ENCODE measurements at places on chromosomes 7 and 10. TPM values are rescaled to one million over a fixed set of nuclear protein-coding genes. Genes with fewer than 3 reads are reported as not detected.
A peak's percentile ranks its signal among the peaks of the same experiment; 100 is the strongest.

- DNase-seq: peak; percentile 46
- no peak overlapping the region for H3K4me3 ChIP-seq
- no peaks in the 10 kb centered on the region for H3K36me3 ChIP-seq
- no peaks in the 10 kb centered on the region for H3K27me3 ChIP-seq
- H3K27ac ChIP-seq: peak overlapping the region; percentile 11
- H3K4me1 ChIP-seq: peaks cover 12% of the 10 kb centered on the region
Measured at GRCh38 chr10:45470098-45471012, 96.3 kb downstream of the ALOX5 start.

Gene RNF148
- total RNA-seq: 2.9 TPM

- H3K4me3 ChIP-seq: no peak overlapping the region
- no peaks in the 10 kb centered on the region for H3K4me1 ChIP-seq
- H3K36me3 ChIP-seq: no peaks in the 10 kb centered on the region
Measured at GRCh38 chr10:60425392-60426110, 35.9 kb upstream of the ANK3 start.

GRCh38 chr10:23826421-23826820 lies 382.5 kb upstream of the KIAA1217 start:
- H3K27ac ChIP-seq: no peak overlapping the region
- no peaks in the 10 kb centered on the region for H3K27me3 ChIP-seq
- no peaks in the 10 kb centered on the region for H3K36me3 ChIP-seq
- peak; percentile 8 for DNase-seq
- no peaks in the 10 kb centered on the region for H3K4me1 ChIP-seq
- H3K4me3 ChIP-seq: no peak overlapping the region

DNA sequence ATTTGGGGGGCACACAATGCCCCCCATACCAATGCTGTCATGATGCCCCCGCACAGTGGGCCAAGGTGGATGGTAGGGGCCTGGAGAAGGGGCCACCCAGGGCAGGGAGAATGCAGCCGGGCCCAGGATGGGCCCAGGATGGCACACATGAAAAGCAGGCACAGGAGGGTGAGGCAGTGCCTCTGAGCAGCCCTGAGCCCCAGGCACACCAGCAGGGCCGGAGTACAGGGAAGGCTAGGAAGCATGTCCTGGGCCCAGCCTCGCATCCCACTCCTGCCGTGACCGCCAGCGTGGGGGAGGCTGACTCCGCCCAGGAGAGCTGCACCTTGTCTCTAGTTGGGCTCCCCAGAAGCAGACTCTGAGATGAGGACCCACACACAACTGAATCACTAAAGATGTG lies 59.3 kb upstream of the TMEM72 start:
- H3K27ac ChIP-seq: no peak overlapping the region
- H3K36me3 ChIP-seq: no peaks in the 10 kb centered on the region
- H3K4me1 ChIP-seq: no peaks in the 10 kb centered on the region
- no peak overlapping the region for H3K4me3 ChIP-seq

GRCh38 chr7:111802194-111802772 lies 240.0 kb upstream of the IMMP2L start:
- H3K4me3 ChIP-seq: no peak overlapping the region
- H3K36me3 ChIP-seq: no peaks in the 10 kb centered on the region

Gene EGR2
- total RNA-seq: 4.6 TPM

DNA sequence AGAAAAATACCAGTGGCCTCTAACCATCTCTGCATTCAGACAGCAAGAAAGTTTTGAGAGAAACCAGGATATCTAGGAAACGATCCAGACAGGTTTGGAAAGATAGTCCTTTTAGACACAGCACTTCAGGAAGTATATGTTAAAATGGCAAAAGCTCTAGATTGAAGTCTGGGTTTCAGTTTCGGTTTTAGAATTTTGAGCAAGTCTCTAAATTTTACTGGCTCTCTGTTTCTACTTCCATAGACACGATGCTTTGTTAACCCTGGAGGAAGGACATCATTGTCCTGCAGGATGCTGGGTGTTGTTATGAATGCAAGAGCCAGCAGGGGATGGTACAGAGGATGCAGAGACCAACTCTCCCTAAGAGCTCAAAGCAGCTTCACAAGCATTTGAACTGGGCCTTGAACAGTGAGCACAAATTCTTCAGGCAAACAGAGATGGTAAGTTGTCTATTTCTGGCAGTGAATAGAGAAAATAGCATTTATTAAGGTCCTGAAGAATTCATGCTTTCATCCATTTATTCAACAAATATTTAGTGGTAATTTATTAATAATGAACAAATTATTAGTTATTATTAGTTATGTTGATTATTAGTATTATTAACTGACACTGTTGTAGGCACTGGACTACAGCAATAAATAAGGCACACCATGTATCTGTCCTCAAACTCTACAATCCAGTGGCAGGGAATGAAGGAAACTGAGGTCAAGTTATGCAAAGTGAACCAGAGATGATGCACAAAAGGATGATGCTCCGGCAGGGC lies 152.7 kb upstream of the NRP1 start:
- H3K4me1 ChIP-seq: no peaks in the 10 kb centered on the region
- no peaks in the 10 kb centered on the region for H3K36me3 ChIP-seq
- no peak overlapping the region for H3K4me3 ChIP-seq
- no peak for DNase-seq
- H3K27me3 ChIP-seq: no peaks in the 10 kb centered on the region

DNA sequence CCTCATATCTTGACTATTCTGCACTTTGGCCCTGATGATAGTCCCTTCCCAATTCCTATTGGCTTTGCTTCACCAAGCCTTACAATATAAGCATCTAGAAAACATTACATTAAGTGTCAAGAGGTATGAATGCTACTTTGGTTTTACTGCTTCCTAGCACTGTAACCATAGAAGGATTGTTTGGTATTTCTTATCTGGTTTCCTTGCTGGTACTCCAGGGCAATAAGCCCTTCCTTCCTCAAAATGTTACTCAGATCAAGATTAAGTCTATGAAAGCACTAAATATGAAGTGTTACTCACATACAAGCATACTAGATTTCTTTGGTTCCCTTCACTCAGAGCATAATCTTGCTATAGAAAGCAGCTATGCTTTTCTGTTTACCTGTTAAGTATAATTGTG lies 492.5 kb downstream of the ETV1 start:
- no peak overlapping the region for H3K27ac ChIP-seq
- H3K4me1 ChIP-seq: no peaks in the 10 kb centered on the region
- no peaks in the 10 kb centered on the region for H3K36me3 ChIP-seq
- H3K27me3 ChIP-seq: no peaks in the 10 kb centered on the region
- DNase-seq: no peak

Gene PON1
- total RNA-seq: not detected
